Stimulated activated CD8-positive, alpha-beta memory T cell treated with anti-CD3 and anti-CD28 coated beads, Interleukin-2, amount 100 ng/mL, for 48 hours (primary cell): ENCODE measurements at places on chromosomes 5 and 9.
A peak's percentile ranks its signal among the peaks of the same experiment; 100 is the strongest.

DNA sequence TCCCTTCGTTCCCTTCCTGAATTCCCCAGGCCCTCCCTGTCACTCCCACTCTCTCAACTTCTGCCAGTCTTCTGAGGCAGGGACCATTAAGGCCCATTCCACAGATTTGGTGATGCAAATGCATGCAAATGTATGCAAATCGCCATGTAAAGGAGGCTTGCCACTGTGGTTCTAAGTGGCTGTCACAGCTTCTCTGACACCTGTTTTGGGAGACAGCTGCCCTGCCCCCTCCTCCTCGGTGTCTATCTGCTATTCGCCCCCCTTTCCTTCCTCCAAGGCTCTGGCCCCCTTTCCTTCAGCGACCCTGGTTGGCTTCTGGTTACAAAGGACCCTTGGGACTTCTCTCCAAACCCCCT, 10.5 kb upstream of the ARAP3 start:
- no peak for DNase-seq

GRCh38 chr9:123225374-123225813, 43.0 kb downstream of the STRBP start:
- DNase-seq, result peak; percentile 33

DNA sequence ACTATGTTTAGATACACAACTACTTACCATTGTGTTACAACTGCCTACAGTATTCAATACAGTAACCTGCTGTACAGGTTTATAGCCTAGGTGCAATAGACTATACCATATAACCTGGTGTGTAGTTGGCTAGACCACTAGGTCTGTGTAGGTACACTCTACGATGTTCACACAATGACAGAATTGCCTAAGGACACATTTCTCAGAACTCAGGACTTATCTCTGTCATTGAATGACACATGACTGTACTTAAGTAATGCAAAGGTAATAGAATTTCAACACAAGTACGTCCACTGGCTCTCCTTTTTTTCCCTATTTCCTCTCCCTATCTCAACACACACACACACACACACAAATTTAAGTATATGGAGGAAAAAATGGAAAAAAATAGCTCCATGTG, 385.6 kb downstream of the CTNND2 start:
- DNase-seq, result no peak

DNA sequence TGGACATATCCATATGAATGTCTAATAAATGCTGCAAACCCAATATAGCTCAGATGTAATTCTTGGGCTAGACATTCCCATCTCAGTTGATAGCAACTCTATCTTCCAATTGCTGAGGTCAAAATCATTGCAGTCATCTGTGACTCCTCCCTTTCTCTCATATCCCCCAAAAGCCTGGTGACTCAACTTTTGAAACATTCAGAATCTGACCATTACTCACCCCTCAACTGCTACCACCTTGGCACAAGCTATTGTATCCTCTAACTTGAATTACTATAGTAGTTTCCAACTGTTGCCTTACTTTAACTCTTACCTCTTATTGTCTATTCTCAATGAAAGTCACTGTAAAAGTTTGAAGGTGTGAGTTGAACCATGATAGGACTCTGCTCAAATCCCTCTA, 600.1 kb upstream of the RGMB start:
- no peak for DNase-seq
